Mucosa of descending colon (tissue), 3 donors: ENCODE measurements at places on chromosomes 12 and 14. TPM values are rescaled to one million over a fixed set of nuclear protein-coding genes. Genes with fewer than 3 reads are reported as not detected.

DDX47 gene
- total RNA-seq, result 35.0 TPM

PTPRO gene
- 39.9 TPM for total RNA-seq

RBP5 gene
- total RNA-seq, result 2.2 TPM

KLRC2 gene
- 0.67 TPM for total RNA-seq

KLRK1 gene
- total RNA-seq, result 3.9 TPM

SAMD4A gene
- 14.7 TPM for total RNA-seq

OAS2 gene
- 5.5 TPM for total RNA-seq

HOXC12 gene
- total RNA-seq, result not detected

DNA sequence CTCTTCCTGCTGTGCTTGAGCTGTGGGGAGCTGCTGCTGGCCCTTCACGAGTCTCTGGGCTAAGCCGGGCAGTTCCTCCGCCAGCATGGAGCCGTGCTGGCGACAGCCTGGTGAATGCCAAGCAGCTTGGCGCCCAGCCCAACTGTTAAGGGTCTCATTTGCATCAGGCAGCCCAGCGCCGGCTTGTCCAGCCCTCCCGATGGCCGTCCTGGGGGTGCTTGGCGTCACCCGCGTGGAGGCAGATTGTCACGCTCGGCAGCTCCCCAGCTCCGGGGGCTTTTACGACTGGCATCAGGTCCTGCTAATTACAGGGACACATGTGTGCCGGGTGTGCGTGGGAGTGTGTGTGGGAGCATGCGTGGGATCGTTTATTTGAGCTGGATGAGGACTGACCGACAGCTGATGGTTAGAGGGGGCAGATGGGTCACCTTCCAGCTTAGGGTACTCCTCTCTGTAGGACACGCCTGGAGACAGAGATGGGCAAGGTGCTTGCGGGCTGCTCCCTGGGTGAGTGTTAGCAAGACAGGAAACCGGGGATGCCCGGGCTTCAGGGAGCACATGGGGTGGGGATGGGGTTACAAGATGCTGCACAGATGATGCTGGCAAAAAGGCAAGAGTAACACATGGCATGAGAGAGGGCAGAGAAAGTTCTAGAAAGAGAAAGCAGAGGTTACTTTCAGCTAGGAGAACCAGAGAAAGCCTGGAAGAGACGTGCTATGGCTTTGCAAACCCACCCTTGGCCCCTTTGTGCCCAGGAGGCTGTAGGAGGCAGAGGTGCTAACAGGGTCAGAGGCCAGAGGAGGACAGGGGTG, 64.1 kb downstream of the KIF26A start:
- DNase-seq, result peak; percentile 60

DNA sequence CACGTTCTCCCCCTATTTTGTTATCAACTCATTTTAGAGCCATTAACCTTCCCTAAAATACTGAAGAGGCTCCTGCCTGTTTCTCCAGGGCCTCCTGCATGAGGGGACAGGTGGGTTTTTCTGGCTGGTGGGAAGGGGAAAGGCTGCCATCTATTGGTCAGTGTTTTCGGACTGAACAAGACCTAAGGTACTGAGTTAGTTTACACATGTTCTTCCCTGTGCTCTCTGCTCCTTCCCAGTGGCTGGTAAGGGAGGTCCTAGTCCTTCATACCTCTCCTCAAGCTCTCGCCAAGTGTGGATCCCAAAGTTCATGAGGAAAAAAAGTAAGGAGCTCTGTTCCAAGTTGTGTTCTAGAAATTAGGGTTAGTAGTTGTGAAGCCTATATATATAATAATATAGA, 357.5 kb downstream of the FSCB start:
- DNase-seq, result peak; percentile 8

DNA sequence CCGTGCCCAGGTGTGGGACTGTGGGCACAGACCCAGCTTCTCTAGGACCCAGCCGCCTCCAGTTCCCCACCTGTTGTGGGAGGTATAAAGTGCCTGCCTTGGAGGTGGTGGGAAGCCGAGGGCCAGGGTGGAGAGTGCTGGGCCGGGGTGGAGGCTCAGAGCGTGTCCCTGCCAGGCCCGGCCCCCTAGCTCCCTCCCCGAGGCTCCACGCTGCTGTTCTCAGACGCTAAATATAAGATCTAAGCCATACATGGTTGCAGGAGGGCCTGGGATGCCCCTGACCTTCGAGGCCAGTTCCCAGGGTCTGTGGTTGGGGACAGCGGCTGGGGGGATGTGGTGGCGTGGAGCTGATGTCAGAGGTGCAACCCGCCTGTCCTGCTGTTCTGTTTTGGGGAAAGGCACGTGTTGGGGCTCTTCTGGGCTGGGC, 10.8 kb downstream of the INF2 start:
- no peak for DNase-seq

DNA sequence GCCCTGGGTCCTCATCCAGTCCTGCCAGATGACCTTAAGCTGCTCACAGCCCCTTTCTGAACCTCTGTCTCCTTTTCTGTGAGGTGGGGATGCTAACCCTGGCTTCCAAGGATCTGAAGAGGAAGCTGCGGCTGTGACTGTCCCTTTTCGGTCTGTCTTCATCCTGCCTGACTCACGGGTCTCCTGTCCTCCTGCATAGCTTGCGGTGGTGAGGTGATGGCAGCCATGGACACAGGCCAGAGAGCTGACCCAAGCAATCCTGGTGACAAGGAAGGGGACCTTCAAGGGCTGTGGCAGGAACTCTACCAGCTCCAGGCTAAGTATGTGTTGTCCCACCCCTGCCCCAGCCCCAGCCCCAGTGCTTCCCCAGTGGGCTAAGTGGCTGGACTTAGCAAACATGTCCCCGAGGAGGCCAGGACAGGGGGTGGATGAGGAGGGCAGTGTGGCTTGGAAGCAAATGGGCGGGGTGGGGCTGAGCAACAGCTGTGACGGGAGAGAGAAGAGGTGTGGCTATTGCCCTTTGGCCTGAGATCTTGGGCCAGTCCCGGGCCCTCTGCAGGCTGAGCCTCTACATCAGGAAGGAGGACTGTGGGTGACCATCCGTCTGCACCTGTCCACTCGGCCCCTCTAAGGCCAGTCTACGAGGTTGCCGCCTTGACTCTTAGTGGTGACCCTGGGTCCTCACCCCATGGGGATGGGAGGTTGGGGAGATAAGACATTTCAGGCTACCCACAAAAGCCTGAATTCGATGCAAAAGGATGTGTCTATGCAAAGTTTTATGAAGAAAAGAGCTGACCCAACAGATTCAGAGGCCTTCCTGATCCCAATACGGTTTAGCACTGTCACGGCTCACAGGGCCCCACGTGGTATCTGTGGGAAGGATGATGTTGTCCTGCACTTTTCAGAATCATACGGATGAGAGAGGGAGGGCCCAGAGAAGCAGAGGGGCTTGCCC, 1.1 kb downstream of the CCDC197 start:
- DNase-seq, result no peak

DNA sequence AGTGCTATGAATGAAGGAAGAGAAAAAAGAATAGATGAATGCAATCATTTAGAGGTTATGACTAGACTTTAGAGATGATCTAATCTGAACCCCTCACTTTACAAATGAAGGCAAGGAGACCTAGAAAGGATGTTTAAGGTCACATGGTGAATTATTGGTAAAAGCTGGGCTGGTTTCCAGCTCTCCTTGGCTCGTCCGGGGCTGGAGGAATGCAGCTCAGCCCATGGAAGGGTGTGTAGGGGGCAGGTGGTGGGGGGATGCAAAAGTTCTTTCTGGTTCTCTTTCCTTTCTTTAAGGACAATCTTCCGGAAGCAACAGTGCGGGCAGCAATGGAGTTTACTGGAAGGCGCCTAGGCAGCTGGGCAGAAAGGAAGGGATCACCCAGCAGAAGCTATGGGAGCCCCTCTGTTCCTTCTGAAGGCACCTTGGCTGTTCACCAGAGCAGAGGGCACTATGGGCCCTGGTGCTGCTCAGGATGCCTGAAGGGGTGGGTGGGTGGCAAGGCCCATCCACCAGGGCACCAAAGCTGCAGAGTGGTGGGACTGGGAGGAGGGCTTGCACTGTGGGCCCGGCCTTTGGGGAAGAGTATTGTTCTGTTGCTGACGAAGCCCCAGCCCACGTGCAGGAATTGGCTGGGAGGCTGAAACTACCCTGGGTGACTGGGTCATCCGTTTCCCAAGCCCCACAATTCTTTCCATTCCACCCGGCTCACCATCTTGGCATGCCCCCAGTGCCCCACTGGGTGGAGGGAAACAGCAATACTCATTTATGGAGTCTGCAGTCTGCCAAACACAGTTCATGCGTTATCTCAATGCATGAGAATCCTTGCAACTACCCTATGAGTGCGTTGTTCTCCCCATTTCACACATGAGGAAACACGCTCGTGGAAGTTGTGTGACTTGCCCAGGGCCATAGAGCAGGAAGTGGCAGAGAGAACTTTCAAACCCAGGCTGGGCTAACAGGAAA, 78.2 kb downstream of the IRF2BPL start:
- no peak for DNase-seq

DNA sequence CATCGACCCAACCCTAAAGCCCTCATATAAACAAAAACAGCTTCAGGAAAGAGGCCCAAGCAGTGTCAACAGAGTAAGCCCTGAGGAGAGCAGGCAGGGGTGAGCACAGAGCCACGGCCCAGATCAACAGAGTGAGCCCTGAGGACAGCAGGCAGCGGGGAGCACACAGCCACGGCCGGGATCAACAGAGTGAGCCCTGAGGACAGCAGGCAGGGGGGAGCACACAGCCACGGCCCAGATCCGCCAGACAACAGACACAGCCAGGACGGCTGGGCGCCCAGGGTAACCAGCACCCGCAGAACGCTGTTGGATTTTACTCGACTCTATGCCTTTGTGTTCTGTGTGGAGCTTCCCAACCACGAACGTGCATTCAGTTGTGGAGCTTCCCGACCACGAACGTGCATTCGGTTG, 15.0 kb downstream of the CCDC85C start:
- DNase-seq, result no peak

DNA sequence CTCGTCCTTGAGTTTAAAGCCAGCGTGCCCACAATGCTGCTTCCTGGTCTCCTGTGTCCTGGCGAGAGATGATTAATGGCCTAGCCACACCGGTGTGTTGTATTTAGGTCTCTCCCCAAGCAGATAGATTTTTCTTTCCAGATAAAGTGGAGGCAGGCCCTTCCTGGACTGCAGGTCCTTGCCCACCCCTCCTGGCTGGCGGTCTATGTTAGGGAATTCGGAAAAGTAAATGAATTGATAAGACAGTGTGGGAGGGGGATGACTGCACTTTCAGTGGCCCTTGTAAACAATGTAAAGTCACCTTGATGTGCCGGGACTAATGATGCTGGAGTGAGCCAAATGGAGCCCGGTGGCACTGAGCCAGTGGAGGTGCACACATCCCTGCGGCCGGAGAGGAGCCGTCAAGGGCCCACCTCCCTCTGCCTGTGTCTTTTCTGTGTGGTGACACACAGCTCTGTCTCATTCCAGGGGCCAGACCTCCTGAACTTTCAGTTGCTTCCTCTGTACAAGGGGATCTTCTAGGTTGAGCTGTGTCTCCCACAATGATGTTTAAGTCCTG, 70.6 kb upstream of the ESRRB start:
- no peak for DNase-seq

- DNase-seq, result peak; percentile 81
These were observed 18.8 kb upstream of the NR4A1 start for GRCh38 chr12:52032446-52032803.

- DNase-seq, result no peak
These were observed 26.1 kb upstream of the ANP32D start for GRCh38 chr12:48446161-48446776.

- no peak for DNase-seq
These were observed 38.5 kb downstream of the PPP2R5E start for GRCh38 chr14:63504648-63505047.

GRCh38 chr12:47709671-47710070, 3.8 kb upstream of the RPAP3 start:
- DNase-seq, result no peak

- peak; percentile 2 for DNase-seq
These were observed 671 bp downstream of the SPTB start for GRCh38 chr14:64878837-64879634.

- no peak for DNase-seq
These were observed 113.3 kb upstream of the FSCB start for GRCh38 chr14:44620121-44621019.

DNA sequence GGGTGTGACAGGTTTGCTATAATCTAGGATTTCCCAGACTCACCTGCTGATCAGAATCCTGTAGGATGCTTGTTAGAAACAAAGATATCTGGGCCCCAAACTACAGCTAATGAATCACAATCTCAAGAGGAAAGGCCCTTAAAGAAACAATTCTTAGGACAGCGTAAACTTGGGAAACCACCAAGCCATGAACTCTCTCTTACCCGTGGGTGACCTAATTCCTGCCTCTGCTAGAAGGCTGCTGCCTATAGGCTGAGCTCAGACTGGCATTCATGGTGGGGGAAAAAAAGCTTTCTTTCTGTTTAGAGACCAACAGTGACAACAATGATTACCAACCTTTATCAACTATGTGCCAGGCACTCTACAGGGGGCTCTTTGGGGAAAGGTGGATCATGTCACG, 213.9 kb upstream of the FKBP4 start:
- no peak for DNase-seq

- no peak for DNase-seq
These were observed 1035.7 kb downstream of the BCL11B start for GRCh38 chr14:98236314-98236713.

- no peak for DNase-seq
These were observed 335.1 kb downstream of the GPHN start for GRCh38 chr14:66842911-66843512.

GRCh38 chr14:74963705-74964271, 8.4 kb upstream of the PGF start:
- DNase-seq, result no peak

DNA sequence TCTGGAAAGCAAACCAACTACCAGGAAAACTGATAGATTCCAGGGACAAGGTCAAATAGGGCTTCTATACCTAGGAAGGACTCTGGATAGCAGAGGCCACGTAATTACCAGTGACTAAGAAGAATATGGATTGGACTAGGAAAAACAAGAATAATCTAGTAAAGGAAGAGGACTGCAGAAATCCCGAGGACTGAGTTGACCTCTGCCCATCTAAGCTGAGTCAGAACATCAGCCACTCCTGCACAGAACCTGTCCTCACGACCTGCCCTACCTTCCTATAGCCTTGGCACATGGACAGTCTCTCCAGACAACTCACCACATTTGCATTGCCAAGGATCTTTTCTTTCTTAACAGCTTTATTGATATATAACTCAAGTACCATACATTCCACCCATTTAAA, 2.3 kb downstream of the OR6J1 start:
- DNase-seq, result peak; percentile 23

DNA sequence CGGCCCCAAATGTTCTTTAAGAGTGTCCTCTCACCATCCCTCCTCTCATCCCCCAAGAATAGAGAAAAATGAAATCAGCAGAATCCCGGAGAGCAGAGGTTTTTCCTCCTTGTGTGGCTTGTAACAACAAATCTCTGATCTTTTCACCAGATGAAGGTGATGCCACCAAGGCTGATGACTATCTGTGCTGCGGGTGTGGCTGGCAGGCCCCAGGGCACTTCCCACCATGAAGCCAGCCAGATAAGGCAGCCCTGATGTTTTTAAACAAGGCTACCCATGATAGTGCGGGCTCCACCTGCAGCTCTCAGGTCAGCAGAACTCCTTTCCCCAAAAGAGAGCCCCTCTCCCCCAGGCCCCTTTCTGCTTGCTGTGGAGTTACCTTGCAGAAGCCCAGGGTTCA, 58.0 kb upstream of the PARP11 start:
- no peak for DNase-seq
